ENCODE measurements at places on chromosomes 11 and 22.

DNA sequence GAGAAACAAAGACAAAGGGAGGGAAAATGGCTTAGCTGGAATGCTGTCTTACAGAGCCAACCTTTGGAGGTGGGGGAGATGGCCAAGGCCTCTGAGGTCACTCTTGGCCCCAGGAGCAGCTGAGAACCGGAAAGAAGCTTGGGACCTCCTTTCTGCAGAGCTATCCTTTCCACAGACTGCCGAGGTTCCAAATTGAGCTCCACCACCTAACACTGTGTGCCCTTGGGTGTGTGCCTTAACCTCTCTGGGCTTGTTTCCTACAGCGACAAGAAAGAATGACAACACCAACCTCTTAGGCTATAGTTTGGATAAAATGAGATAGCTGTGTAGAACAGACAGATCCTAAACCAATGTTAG is 23.2 kb downstream of the RTN4RL2 start:
- no peak for DNase-seq

DNA sequence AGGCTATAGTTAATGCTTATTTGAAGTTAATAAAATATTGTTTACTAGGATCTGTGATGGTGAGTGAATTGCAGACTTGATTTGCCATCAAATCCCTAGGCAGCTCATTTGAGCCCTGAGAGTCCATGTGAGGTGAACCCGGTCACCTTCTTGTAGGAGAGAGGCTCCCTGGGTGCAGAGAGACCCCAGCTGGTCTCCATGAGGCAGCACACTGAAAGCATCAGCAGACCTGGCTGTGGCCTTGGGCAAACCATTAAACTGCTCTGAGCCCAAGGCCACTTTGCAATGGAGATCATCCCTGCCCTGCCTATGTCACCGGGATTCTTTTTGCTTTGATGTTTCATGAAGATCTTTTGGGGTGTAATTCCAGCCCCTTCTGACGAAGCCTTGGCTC is 125.2 kb downstream of the MICAL2 start:
- peak; percentile 8 for DNase-seq

DNA sequence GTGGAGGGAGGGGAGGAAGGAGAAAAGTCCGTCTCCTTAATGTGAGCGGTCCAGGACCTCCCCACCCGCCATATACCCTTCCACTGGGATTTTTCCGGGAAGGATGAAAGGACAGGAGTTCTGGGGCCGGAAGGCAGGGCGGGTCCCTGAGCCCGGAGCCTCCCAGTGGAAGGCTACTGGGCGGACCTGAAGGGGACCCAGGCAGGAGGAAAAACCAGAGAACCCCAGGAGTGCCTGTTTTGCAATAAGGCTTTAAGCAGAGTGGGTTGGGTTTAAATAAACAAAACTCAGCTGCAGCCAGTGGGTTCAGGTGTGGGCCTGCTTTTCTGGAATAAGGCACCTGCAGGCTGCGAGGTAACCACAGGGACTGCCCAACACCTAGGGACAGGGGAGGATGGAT is 1.7 kb upstream of the CELSR1 start:
- DNase-seq = no peak

DNA sequence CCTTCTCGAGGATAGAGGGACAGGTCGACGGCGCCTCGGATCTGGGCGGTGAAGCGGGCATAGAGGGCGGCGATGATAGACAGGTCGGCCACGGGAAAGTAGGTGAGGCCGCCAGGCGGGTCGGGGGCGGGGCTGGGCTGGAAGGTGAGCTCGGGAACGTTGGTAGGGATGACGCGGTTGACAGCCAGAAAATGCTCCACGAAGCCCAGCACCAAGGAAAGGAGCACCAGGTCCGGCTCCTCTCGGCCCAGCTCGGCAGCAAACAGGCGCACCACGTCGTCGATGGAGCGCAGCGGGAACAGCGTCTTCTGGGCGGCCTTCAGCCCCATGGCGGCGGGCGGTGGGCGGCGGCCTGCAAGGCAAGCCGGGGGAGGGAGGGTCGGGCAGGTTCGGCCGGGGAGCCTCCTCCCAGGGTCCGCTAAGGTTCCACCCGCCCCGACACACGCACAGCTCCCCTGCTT is 540 bp downstream of the MEN1 start:
- peak; percentile 38 for DNase-seq

DNA sequence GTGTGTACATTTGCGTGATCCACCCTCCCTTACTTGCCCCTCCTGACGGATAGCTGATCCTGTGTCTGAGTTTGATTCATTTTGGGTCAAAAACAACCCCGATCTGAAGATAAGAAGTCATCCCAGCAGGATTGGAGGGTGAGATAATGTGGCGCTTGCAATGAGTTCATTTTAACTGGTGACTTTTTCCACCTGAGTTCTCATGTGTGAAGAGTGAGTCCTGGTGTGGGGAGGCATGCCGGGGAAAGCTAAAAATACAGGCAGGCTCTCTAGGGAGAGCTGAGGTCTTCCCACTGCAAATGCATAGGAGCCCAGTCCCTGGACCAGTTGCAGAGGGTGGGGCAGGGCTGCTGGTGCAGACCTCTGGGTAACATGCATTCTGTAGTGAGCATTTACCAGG is 35.7 kb upstream of the ELF5 start:
- no peak for DNase-seq

- DNase-seq = no peak
Measured at GRCh38 chr11:40354121-40354520, 1105.3 kb downstream of the LRRC4C start.

DNA sequence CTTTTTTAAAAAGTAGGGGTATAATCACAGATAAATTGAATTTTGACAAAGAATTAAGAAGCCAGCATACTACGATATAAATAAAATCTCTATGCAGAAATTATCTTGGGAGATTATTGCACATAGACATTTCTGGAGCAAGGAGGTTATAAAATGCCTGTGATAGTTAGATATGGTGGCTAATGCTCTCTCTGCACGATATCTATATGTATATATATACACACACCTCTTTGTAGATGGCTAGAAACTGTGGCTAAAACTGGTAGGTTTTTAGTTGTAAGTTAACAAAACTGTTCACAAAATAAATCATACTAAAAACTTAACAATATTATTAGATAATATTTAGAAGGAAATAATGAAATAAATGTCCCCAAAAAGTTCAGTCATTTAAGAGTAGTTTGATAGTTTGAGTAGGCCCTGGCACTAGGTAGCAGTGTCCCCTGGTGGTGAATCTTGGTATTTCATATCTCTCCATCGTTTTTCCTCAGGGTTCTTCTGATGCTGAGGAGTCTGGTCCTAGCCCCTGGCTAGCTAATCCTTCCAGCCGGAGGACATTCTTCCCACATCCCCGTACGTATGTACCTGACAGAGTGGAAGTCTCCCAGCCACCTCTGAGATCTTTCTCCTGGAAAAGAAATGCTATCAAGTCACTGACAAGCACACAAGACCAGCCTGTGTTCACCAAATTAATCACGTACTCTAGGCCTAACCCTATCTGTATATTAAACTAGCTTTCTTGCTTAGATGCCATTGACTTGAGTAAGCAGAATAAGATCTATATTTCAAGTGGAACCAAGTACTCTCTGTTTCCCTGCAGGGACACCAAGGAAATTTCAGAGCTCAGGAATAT is 32.2 kb downstream of the ART5 start:
- peak; percentile 47 for DNase-seq

GRCh38 chr11:70788248-70789022 is 390.1 kb downstream of the CTTN start:
- peak; percentile 58 for DNase-seq

DNA sequence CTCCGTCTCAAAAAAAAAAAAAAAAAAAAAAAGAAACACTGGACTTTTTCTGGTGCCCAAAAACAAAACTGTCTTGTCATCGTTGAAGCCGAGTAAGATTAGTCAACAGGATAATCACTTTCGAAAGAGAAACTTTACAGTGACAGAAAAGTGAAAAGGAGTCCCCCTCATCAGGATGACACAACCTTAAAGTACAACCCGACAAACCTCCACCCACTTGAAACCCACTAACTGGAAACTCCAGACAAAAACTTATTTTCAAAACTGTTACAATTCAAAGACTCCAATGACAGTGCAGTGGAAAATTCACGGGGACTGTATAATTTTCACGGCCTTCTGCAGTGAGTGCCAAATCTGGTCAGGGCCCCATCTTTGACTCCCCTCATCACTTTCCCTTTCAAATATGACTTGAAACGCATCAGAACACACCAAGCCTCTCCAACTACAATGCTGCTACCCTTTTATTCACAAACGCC is 1.3 kb downstream of the DENND5A start:
- DNase-seq = no peak

GRCh38 chr22:48103126-48103875 is 1340.9 kb downstream of the TBC1D22A start:
- no peak for DNase-seq

DNA sequence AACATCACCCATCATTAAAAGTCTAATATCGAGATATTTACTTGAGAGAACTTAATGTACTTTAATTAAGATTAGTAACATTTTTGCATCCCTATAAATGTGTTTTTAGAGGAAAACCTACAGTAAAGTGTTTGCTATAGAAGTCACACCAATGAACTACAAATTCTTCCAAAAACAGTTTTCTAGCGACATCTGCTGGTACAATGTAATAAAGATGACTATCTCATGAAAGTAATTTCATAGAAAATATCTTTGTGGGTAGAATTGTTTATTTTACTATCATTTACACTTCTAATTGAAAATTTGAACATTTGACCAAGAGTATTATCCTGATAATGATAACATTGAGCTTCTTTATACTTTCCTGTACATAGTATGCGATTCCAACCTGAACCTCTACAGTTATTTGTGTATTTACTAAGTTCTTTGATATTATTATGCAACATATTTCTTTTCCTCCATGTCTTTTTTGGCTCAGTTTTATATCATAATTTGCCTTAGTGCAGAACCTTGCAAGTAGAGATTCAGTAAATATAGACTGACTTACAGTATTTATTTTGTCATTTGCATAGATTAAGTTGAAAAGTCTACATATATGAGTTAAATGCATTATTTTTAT is 252.7 kb downstream of the TMEM135 start:
- DNase-seq = peak; percentile 63

GRCh38 chr11:91396236-91397133 is 828.1 kb upstream of the FAT3 start:
- DNase-seq = peak; percentile 72

DNA sequence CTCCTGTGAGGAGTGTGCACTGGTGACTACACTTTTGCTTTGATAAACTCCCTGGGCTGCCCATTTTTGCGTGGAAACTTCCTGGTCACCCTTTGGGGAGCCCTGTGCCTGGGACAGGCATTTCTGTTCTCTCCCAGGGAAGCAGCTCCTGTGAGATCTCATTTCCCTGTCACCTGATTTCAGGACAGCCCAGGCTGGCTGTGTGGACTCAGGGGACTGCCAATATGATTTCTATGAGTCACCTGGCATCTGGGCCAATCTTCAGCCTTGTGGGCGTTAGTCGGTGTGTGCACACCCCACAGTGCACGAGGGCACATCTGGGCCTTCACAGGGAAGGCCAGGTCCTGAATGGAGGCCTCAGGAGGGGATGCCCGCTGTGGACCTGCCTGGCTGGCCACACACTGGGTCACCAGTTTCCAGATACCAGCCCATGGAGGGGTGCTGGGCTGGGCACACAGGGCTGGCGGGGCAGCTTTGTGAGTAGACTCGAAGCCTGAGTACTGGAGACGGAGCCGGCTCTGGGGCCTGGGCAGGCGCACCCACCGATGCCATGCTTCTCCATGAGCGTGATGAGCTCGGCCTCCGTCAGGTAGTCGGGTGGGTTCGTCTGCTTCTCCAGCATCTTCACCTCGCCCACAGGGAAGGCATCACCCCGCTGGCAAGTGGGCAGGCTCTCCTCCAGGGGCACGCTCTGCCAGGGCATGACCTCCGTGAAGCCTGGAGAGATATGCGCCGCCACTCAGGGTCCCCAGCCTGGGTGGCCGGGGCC is 9.4 kb upstream of the PPM1F start:
- DNase-seq = no peak

GRCh38 chr11:70324376-70325115 is 54.1 kb downstream of the PPFIA1 start:
- no peak for DNase-seq

GRCh38 chr11:32953700-32954099 is 61.1 kb downstream of the QSER1 start:
- no peak for DNase-seq

DNA sequence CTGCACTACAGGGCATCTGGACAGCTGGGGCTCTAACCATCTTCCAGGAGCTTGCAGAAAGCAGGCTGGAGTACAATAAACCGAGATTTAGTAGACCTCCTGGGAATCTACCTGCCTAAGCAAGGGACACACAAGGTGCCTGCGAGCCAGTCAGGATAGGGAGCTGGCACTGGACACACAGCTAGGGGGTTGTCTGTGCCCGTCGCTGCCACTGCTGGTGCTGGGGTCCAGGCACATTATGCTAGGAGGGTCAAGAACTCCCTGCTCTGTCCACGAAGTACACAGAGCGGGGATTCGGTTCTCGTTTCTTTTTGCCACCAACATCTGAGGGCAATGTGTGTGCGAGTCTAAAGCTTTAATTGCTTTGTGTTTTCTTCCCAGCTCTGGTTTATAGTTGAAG is 4.2 kb downstream of the RIC8A start:
- DNase-seq = no peak

- no peak for DNase-seq
Measured at GRCh38 chr11:1744891-1745700, 5.3 kb downstream of the IFITM10 start.

DNA sequence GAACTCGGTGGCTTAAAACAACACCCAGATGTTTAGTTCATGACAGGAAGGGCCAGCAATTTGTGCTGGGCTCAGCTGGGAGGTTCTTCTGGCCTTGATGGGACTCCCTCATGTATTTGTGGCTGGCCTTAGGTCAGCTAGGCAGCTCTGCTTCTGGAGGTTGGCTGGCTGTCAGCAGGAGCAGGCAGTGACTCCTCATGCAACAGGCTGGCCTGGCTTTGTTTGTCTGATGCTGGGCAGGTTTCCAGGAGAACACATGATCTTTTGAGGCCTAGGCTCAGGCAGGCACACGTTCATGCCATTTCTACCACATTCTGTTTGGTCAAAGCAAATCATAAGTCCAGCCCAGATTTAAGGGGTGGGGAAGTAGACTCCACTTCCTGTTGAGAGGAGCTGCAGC is 571.2 kb downstream of the TBC1D22A start:
- peak; percentile 55 for DNase-seq

DNA sequence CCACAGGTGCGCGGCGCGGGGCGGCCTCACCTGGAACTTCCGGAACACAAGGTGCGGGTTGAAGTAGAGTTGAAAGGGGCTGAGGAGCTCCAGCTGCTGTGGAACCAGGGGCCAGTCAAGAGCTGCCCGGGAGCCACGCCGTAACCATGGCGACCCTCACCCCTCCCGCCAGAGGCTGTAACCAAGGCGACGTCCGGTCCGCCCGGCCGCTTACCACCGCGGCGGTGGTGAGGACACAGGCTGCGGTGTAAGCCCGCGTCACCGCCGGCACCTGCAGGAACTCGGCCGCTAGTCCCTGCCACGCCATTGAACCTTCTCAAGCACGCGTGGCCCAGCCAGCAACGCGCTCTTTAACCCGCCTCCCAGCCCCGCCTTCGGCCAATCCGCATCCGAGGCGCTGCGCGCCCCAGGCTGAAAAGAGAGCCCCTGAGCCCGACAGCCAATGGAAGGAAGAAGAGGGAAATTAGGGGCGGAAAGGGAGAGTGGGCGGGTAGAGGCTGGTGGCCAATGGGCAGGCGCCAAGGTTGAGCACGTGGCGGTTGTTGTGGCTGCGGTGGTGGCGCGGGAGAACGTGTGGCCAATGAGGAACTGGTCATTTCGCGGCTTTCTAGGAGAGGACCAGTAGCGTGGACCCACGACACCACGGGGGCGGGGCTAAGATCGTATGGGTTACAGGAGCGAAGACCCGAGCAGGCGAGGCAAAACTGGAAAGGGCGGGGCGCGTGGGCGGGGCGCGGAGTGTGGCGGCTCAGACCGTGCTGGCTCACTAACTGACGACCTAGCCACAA is at the start of gene DERL3:
TSS of gene DERL3 (minus strand) at position 326 of the 788 bp plus-strand sequence. CDS start at position 307, 19 bp downstream.
- peak; percentile 100 for DNase-seq
